ENCODE measurements at places on chromosomes 4 and X.

DNA sequence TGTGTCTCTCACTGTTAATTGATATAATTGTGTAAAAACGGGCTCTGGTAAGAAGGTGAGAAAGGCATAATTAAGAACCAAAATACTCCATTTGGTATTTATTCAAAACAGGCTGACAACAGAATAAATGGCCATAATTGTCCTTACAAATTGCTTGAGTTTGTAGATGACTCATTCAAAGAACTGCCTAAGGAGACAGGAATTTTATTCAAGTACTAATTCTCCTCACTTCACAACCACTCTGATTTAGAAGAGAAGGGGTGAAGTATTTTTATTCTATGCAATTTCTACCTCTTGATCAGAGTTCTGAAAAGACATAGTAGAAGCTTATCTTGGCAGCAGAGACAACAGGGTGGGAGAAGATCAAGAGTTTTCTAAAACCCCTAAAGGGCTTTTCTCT lies 43.1 kb downstream of the ATP11C start:
- DNase-seq: no peak

DNA sequence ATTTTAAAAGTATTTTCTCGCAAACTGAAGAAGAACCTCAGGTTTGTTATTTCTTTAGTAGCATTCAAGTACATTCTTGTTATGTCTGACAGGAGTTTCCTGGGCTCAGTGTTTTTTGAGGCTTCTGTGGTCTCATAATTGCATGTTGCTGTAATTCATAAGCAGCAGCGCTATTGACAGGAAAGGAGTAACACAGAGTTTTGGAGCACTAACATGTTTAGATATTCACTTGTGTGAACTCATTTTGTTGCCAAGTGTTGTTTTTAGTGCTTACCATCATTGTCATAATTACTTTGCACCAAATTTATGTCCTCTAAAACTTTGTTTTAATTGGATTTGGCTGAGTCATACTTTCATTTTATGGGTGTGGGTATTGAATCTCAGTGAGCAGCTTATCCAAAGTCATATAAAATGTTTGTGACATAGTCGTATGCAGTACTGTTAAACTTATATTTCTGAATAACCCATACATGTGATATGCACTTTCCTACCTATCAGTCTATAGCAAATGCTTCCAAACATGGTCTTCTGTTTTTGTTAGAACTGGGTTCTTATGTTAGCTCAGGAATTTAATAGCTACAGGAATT lies 358.7 kb upstream of the CTSO start:
- DNase-seq: no peak

GRCh38 chr4:23844961-23845360 lies 44.9 kb downstream of the PPARGC1A start:
- DNase-seq: no peak

DNA sequence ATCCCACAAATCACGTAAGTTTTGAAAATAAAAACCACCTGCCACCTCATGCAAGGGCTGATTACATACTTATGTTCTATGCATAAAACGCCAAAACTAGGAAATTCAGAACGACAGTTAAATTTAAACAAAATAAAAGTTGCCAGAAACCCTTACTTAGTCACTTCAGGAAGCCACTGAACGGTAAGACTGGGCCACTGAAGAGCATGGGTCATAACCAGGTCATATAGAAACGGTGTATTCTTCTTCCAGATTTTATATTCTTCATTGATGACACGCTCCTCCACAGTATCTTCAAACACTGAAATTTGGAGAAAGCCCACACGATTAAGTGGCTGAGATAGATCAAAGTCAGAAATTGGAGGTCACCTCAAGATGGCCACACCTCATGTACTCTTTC lies 1.2 kb downstream of the RBBP7 start:
- DNase-seq: no peak

DNA sequence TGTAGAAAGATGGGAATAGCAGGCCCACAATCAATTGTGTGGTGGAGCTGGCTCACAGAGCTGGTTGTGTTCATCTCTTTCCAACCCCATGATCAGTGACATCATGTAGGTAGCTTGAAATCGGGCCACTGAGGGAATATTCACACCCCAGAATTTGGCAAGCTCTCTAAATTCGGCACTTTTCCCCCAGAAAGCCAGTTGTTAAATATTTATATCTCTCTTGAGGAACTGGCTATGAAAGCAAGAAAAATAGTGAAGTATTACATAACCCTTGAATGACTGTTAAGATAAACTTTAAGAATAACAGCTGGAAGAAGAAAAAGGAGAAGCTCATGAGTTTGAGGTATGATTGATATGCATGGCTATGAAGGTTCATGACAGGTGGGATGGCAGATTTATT lies 38.9 kb downstream of the GPRIN3 start:
- no peak for DNase-seq

GRCh38 chr4:65971686-65972085 lies 301.4 kb upstream of the EPHA5 start:
- no peak for DNase-seq
